ENCODE measurements at places on chromosomes 7 and 10. TPM values are rescaled to one million over a fixed set of nuclear protein-coding genes. Genes with fewer than 3 reads are reported as not detected.

GRCh38 chr10:49615213-49615612 lies 1.4 kb downstream of the CHAT start:
- H3K27me3 ChIP-seq = peaks cover 67% of the 10 kb centered on the region
- H3K36me3 ChIP-seq = no peaks in the 10 kb centered on the region
- H3K4me3 ChIP-seq = no peak overlapping the region
- peaks cover 3% of the 10 kb centered on the region for H3K4me1 ChIP-seq
- DNase-seq = no peak

GRCh38 chr10:6395606-6396005 lies 184.5 kb downstream of the PRKCQ start:
- H3K27me3 ChIP-seq = no peaks in the 10 kb centered on the region
- H3K36me3 ChIP-seq = peaks cover 12% of the 10 kb centered on the region
- H3K4me1 ChIP-seq = peaks cover 19% of the 10 kb centered on the region
- no peak for DNase-seq
- H3K27ac ChIP-seq = no peak overlapping the region
- H3K4me3 ChIP-seq = no peak overlapping the region

- no peak for DNase-seq
- H3K36me3 ChIP-seq = peaks cover 53% of the 10 kb centered on the region
- H3K27ac ChIP-seq = no peak overlapping the region
- peaks cover 3% of the 10 kb centered on the region for H3K4me1 ChIP-seq
- no peaks in the 10 kb centered on the region for H3K27me3 ChIP-seq
Measured at GRCh38 chr10:93516006-93516380, 19.6 kb downstream of the CEP55 start.

DNA sequence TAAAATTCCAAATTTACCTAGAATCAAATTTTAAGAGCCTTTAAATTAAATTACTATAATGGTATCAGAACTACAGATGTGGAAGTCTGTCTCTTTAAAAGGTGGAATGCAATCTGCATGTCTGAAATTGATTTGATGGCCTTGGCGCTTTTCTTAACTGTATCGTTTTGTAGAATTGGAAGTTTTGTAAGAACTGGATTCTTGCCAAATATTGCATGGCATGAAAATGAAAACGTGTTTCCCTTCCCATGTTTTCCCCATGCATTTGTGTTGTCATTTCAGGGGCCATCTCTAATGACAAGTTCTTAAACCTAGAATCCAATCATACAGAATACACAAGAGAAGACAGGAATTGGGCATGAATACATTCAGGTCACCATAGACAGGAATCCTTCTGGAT lies 162.5 kb downstream of the KIAA1217 start:
- no peak overlapping the region for H3K4me3 ChIP-seq
- H3K36me3 ChIP-seq = no peaks in the 10 kb centered on the region
- no peaks in the 10 kb centered on the region for H3K4me1 ChIP-seq
- H3K27me3 ChIP-seq = peaks cover 3% of the 10 kb centered on the region
- no peak for DNase-seq
- no peak overlapping the region for H3K27ac ChIP-seq

DNA sequence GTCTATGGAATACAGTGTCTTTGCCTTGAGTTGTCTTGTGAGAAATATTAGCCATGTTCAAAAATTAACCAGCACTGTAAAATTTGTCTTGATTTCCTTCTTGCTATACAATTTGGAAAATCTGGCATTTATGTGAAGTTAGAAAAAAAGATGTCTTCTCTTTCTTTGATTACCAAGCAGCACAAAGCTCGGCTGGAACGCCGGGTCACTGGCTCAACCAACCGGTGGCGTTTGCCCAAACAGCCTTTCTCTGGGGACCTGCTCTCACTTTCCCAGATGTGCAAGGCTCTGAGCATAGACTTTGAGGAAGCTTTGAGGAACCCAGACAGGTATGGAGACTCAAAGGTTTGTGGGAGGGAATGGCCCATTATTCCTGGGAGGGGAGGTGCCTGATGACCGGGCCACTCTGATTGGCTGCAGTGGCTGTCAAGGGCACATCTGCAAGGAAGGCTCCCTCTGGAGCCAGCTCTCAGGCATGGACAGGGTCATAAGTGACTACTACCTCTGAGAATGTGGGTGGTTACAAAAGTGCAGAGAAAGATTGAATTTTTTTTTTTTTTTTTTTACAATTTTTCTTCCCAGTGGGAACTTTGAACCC lies 5.6 kb downstream of the BTBD16 start:
- no peak for DNase-seq
- no peaks in the 10 kb centered on the region for H3K36me3 ChIP-seq
- peaks cover 8% of the 10 kb centered on the region for H3K27me3 ChIP-seq
- H3K27ac ChIP-seq = no peak overlapping the region
- H3K4me3 ChIP-seq = no peak overlapping the region

Gene SPDYE2B
- total RNA-seq = not detected

- H3K36me3 ChIP-seq = no peaks in the 10 kb centered on the region
- no peaks in the 10 kb centered on the region for H3K4me1 ChIP-seq
- no peaks in the 10 kb centered on the region for H3K27me3 ChIP-seq
- no peak for DNase-seq
Measured at GRCh38 chr10:97531401-97531986, 32.8 kb downstream of the UBTD1 start.
